DND-41 (cell line): ENCODE measurements at places on chromosomes 12 and 14.

- DNase-seq = peak; percentile 58
Measured at GRCh38 chr12:122836027-122836921, 1.0 kb downstream of the HIP1R start.

DNA sequence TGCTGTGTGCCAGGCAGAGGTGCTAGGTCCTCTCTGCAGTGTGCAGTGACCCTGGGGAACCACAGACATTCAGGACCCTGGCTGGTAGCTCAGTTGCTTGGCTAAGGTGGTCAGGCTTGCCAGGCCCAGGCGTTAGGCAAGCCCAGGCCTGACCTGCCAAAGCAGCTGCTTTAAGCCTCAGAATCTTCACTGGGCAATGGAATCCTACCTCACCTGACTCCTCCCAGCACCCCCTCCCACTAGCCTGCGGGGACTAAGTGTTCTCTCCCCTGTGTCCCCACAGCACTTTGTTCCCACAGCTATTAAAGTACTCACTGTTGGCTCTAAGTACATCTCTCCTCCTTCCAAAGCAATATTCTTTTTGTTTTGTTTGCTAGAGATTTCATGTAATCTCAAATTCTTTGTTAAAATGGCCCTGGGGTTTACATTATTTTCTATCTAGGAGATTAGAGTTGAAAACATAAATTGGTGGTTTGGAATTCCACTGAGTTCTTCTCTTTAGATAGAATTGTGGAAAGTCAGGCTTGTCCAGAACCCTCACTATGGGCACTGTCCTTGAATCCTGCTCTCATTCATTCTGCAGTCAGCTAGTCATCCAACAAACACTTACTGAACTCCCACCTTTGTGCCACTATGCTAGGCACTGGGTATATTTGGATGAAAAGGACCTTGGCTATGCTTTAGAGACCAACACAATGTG, 44.4 kb downstream of the DGLUCY start:
- DNase-seq = no peak

DNA sequence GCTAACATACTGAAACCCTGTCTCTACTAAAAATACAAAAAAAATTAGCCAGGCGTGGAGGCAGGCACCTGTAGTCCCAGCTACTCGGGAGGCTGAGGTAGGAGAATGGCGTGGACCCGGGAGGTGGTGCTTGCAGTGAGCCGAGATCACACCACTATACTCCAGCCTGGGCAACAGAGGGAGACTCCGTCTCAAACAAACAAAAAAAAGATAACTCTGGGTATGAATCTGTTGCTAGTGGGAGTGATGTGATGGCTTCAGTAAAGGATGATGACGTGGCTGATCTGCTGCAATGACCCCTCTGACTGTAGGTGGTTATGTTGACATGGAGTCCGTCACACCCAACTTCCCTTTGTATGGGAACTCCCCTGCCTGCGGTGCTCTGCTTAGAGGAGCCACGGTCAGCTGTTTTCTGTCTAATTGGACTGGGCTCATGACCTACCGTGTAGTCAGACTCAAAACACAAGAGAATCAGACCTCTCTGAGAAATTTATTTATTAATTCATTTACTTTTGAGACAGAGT, 59.1 kb upstream of the MED13L start:
- no peak for DNase-seq

DNA sequence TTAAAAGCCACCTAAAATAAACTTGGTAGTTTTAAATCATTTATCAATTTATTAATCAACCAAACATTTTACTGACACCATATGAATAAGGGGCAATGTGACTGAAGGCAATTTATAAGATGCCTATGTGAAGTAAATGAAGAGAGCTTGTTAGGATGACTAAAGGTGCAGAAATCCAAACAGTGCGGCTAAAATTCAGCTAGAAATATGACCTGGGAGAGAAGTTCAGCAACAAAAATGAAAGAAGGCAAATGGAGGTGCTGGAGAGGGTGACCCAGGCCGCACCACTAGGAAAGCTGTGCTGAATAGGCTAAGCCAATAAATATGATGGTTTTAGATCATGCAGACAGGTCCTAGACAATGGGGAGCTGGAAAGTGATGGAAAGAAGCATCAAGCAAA, 403.7 kb downstream of the BTG1 start:
- no peak for DNase-seq

GRCh38 chr14:101250336-101250947, 310.9 kb upstream of the DIO3 start:
- DNase-seq = no peak

GRCh38 chr12:96420277-96420835, 20.1 kb upstream of the CDK17 start:
- no peak for DNase-seq

DNA sequence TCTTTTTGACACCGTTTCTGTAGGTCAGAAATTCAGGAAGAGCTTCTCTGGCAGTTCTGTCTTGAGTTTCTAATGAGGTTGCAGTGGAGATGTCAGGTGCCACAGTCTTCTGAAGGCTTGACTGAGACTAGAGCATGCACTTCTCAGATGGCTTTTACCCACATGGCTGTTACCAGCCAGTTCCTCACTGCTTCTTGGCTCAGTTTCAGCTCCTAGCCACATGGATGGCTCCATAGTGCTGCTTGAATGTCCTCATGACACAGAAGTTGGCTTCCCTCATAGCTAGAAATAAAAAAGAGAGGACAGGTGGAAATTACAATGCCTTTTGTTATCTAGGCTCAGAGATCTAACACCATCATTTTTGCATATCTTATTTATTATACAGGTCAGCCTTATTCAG, 38.1 kb upstream of the SLC2A13 start:
- DNase-seq = no peak

GRCh38 chr12:104651811-104652210, 195.1 kb downstream of the CHST11 start:
- no peak for DNase-seq

DNA sequence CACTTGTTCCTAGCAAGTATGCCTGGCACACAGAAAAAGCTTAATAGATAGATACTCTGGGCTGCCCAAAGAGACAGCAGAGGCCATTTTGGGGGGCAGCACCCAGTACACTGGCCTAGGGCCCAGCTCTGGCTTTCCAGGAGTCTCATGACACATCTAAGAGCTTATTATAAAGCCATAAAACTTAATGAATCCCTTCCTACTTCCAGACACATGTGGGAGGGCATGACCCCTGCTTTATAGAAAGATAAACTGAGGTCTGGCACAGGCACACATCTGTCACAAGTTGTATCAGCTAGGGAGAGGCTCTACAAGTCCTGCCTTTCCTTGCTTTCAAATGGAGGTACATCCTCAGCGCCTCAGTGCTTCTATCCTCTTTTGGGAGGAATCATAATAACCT, 27.1 kb downstream of the FMNL3 start:
- no peak for DNase-seq

DNA sequence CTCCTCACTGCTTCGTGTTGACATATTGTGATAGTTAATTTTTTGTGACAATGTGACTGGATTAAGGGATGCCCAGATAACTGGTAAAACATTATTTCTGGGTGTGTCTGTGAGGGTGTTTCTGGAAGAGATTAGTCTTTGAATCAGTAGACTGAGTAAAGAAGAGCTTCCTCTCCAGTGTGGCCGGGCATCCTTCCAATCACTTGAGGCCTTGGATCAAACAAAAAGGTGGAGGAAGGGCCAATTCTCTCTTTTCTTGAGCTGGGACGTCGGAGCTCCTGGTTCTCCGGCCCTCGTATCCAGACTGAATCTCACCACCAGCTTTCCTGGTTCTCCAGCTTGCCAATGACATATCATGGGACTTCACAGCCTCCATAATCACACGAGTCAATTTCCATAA, 240.4 kb downstream of the CHST11 start:
- DNase-seq = no peak

DNA sequence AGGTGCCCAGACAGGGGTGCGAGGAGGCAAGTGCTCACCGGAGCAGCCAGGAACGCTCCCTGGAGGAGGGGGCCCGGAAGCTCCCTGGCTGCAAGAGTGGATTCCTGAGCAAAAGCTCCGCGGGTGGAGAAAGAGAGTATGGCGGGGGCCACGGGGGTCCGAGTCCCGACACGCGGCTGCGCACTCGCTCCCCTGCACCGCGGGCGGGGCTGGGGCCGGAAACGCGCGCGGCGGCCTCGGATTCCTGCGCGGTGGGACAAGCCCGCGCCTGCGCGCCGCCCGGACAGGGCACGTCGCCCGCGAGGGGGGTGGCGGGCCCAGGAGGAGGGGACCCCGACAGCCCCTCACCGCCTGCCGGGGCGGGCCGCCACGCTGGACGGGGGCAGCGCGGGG, 27.8 kb upstream of the GPR132 start:
- DNase-seq = peak; percentile 78

- no peak for DNase-seq
Measured at GRCh38 chr14:79077096-79077495, 906.9 kb downstream of the NRXN3 start.

GRCh38 chr12:1747609-1748008, 56.7 kb downstream of the ADIPOR2 start:
- no peak for DNase-seq

DNA sequence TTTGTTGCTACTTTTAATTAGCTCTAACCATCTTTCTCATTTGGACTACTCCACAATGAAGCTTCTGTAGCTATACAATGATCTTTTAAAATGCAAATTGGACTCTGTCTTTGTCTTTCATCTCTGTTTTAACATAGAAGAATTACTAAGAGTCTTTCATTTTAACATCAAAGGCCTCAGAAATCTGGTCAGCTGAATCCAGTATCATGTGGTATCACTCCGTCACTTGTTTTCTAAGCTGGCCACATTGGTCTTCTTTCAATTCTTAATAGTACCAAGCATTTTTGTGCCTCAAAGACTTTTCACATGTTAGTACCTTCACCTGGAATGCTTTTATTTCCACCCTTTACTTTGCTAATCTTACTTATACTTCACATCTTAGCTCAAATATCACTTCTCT, 95.5 kb upstream of the SLC16A7 start:
- DNase-seq = no peak
